ENCODE measurements at places on chromosomes 12 and 14.

DNA sequence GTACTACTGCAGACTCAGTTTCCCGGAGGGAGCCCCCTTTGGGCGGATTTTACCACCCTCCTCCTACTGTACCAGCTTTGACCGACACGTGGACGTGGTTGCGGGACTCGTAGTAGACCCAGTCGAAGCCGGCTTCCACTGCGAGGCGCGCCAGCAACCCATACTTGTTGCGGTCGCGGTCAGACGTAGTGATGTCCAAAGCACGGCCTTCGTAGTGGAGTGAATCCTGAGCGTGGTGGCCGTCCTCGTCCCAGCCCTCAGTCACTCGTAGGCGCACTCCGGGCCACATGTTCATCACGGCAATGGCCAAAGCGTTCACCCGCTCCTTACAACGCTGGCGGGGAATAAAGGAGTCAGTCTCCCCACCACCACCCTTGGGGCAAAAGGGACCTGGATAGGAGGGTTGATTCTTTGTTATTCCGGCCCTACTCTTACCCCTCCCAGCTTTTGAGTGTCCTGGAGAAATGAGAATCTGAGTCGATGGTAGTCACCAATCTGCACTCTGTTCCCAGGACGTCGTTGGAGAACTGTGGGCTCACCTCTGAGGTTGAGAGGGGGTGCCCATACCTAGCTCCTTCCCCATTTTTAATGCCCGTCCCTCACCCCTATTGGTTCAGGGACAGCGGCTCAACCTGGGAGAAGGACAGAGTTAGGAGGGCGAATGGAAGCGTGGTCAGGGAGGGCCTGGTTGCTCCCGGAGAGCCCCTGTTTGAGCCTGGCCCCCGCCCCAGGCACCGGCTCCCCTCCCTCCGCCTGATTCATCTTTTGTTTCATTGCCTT, 3.4 kb downstream of the DHH start:
- no peak for DNase-seq

- no peak for DNase-seq
Measured at GRCh38 chr12:52093346-52093745, 13.8 kb downstream of the SMIM41 start.

GRCh38 chr14:39230416-39231035, 3.2 kb upstream of the MIA2 start:
- no peak for DNase-seq

- peak; percentile 31 for DNase-seq
Measured at GRCh38 chr14:105086833-105087307, 21.6 kb upstream of the GPR132 start.

DNA sequence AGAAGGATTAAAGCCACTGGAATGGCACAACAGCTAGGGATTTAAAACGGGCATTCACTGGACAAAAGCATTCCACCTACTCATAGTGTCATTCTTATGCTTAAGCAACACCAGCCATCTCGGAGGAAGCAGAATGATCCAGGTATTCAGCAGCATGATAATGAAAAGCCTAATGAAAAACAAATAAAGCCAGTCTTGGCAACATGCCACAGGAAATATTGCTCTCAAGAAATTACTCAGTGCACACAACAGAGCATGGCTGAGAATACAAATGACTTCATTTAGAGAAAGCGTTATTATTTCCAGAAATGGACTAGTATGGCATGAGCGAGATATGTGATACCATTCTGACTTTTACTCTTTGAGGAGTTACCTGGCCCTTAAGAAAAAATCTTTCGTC, 442.2 kb downstream of the APAF1 start:
- DNase-seq, result no peak

- DNase-seq, result no peak
Measured at GRCh38 chr14:95496111-95496681, 20.3 kb downstream of the SYNE3 start.

DNA sequence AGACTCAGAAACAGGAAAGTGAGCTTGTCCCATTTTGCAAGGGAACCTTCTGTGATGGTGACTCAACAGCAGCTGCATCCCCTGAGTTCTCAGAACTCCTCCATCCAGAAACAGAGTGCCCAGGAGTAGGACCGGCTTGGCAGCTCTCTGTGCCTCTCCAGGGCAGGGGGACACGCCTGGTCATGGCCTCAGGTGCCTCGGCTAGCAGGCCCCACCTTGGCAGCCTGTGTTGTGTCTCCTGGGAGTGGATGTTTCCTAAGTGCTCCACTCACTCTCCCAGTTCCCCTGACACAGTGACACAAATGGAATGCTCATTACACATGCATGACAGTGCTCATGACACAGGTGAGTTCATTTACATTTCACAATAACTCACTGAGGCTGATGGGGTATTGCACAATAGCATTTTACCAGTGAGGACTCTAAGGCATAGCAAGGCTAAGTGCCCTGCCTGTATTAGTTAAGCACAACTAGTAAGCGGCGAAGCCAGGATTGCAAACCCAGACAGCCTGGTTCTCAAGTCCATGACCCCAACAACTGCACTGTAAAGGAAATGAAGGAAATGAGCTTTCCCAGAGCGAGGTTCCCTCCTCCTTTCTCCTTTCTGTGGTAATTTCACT, 47.4 kb downstream of the CALM1 start:
- no peak for DNase-seq

GRCh38 chr14:103122947-103123633, at the start of gene TNFAIP2:
Gene TNFAIP2, plus strand, starts transcription at chr14:103123461. Its CDS starts 2,997 bp downstream, at chr14:103126458.
- no peak for DNase-seq

GRCh38 chr14:105199093-105199492, 18.0 kb upstream of the NUDT14 start:
- no peak for DNase-seq

DNA sequence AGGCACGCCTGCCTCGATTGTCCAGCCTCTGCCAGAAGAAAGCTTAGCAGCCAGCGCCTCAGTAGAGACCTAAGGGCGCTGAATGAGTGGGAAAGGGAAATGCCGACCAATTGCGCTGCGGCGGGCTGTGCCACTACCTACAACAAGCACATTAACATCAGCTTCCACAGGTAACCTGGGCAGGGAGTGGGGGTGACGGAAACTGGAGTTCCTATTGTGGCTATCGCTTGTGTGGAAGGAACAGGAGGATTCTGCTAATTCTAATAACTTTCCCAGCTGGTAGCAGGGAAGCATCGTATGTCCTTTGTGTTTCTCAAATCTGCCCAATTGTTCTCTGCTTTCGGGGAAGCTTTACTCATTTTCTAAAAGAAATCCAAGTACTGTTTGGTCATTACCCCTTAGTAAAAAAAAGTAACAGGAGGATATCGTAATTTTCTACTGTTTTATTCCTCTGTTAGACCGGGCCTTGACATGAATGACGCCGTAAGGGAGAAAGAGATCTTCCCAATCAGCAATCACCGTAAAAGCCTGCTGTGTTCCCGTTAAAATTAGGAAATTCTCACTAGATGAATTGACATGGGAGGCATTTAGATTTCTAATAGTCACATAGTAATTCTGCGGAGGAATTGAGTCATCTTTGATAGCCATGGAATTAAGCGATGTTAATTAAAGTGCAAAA, 449 bp downstream of the THAP2 start:
- DNase-seq, result no peak

- no peak for DNase-seq
Measured at GRCh38 chr14:22462923-22463322, 126.1 kb downstream of the DAD1 start.

DNA sequence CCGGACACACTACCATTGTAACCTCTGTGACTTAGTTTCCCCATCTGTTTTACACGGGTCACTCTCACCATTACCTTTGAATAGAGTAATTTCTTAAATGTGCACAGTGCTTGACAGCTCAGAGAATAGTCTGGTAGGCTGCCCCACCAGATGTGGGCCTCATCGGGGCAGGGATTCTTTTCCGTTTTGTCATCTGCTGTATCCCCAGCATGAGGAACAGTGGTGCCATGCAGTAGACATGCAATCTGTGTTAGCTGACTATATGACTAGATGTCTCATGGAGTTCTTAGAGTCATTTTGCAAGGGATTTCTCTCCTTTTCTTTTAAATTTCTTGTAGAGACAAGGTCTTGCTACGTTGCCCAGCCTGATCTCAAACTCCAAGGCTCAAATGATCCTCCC, 44.9 kb upstream of the PLEKHG3 start:
- no peak for DNase-seq
